ENCODE measurements at places on chromosomes 7 and 10.

GRCh38 chr10:131513445-131513844, 201.9 kb upstream of the TCERG1L start:
- no peak for DNase-seq

GRCh38 chr10:122567056-122567660, 6.6 kb downstream of the DMBT1 start:
- no peak for DNase-seq

- no peak for DNase-seq
These were observed 398.8 kb upstream of the NFE2L3 start for GRCh38 chr7:25752967-25753791.

DNA sequence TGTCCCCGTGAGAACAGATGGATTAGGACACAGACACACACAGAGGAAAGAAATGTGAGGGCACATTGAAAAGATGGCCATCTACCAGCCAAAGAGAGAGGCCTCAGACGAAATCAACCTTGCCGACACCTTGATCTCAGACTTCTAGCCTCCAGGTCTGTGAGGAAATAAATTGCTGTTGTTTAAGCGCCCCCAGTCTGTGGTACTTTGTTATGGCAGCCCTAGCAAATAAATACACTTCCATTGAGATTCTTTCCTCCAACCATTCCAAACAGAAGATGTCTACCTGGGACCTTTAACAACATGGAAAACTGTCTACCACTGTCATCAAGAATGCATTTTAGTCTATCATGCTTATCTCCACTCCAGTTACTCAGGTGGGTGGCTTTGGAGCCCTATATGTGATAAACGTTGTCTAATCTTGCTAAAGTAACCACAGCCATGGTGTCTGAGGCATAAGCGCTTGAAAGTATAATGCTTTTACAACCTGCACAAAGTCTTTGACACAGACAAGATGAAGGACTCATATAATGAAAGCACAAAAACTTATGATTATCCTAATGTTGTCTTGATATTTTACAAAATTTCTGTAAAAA, 244.3 kb downstream of the MTERF1 start:
- no peak for DNase-seq

GRCh38 chr7:132065193-132065988, 509.0 kb upstream of the PODXL start:
- DNase-seq: no peak

GRCh38 chr7:24717694-24718320, 39.5 kb downstream of the GSDME start:
- DNase-seq: no peak

GRCh38 chr7:99290980-99291607, 18.5 kb downstream of the MYH16 start:
- no peak for DNase-seq

- no peak for DNase-seq
These were observed 102.7 kb downstream of the FAM53B start for GRCh38 chr10:124641282-124642087.

DNA sequence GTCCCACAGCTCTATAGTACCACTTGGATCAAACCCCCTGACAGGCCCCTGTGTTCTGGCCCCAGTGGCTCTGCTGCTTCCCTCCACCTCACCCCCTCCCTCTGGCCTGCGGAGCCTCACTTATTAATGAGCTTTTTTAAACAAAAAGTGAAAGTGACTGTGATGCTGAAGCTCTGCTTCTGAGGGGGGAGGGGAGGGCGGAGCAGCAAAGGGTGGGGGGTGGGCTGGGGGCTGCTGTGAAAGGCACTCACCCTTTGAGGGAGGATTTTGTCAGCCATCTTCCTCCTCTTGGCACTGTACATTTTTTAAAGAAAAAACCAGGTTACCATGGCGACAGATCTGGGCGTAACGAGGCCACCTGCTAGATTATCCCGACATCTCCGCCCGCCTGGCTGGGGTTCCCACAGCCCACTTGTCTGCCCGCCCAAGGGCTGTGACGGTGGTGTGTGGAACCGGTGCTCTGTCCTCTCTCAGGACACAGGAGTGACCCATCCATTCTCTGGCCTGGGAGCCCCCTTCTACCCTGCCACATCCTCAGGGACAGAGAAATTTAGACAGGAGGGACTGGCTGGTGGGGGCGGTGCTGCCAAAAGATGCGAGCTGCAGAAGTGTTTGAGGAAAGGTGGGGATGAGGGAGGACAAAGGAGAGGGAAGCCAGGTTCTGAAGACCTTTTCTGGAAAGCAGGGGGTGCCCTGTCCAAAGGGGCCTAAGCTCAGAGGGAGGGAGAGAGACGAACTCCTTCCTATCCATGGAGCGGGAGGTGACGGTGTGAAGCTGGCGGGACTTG, 4.9 kb downstream of the SMARCD3 start:
- no peak for DNase-seq

DNA sequence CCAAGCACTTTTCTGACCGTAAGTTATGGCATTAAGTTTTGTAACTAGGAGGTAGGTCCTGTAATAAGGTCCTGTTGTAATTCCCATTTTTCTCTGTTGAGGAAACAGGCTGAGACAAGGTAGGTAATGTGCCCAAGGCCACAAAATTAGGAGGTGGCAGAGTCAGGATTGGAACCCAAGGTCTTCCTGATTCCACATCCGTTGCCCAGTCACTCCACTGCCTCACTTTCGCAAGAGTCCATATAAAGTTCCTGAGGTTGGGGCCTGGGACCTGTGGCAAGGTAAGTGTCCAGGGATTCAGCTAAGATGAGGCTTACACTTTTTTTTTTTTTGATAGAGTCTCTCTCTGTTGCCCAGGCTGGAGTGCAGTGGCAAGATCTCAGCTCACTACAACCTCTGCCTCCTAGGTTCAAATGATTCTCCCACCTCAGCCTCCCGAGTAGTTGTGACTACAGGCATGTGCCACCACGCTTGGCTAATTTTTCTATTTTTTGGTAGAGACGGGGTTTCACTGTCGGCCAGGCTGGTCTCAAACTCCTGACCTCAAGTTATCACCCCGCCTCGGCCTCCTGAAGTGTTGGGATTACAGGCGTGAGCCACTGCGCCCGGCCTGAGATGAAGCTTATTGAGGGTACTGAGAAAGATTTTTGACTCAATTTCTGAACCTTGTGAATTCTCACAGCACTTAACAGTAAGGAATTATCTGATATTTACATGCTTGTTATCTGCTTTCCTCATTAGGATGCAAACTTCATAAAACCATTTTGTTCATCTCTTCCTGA, 20.3 kb upstream of the GNA12 start:
- no peak for DNase-seq

DNA sequence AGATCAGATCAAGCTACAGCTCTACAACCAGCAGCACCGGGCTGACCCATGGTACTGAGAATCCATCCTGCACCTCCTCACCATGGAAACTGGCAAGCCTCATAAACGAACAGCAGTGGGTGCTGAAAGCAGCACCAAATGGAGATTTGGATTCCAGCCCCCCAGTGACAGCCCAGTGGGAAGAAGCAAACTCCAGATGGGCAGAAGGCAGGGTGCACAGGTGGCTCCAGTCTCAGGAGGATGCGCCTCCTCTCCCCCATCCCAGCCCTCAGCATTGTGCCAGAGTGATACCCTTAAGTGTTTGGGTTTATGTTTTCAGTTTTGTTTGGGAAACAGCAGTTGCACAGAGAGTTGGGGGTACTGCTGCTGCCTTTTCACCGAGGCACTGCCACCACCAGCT, 20.6 kb upstream of the SMO start:
- DNase-seq: no peak

GRCh38 chr10:91432175-91432574, 22.0 kb downstream of the HECTD2 start:
- no peak for DNase-seq

GRCh38 chr7:121953601-121954000, 80.6 kb downstream of the PTPRZ1 start:
- no peak for DNase-seq

GRCh38 chr10:6721964-6722615, 142.0 kb upstream of the PRKCQ start:
- DNase-seq: no peak

DNA sequence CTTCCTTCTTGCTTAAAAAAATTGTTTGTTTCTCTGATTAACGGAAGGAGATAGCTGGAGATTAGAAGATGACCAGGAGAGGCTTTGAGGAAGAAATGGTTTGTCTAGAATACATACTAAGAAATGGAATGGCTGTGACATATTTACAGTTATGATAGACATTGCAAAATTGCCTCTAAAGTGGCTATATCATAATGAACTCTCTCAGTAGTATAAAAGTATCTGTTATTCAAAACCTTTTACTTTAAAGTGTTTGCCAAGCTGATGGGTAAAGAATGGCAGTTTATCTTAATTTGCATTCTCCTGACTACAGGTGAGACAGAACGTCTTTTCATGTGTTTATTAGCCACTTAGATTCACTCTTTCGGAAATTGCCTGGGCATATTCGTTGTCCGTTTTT, 28.7 kb downstream of the LRGUK start:
- no peak for DNase-seq

DNA sequence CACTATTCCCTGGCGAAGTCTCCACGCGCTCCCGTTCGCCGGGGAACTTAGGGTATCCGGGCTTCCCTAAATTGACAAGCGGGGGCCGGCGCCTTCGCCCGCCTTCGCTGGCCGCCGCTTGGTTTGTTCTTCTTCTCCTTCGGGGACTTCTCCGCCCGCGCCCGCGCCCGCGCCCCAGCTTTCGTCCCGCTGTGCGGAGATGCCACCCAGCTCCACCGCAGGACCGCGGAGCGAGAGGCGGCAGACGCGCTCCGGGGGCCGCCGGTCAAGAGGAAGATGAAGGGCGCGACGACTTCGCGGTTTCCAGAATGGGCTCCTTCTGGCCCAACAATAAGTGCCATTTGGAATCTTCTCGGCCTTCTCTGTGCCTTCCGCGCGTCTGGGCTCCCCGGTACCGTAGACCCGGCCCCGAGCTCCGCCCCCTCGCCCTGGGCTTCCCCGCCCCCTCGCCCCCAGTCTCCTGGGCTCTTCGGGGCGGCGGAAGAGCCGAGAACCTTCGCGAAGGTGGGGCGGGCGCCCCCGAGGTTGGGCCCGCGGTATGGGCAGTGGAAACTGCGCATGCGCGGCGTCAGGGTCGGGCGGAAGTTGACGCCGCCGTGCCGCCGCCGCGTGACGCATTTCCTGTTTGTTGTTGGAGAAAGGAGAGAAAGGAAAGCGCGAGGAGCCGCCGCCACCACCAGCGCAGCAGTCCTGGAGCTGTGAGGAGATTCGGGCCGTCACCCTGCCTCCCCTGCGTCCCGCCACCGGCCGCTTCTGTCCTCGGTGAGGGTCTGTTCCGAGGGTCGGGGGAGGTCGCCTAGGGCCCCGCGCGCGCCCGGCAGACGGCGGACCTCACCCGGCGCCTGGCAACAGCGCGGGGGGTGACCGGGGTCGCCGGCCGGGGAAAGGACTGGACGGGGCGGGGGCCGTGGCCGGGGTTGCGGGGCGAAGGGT, at the start of gene DNAJB6:
Gene DNAJB6 (plus strand): TSS at position 622 of the 933 bp plus-strand sequence. CDS start 21,569 bp downstream, outside the sequence.
- DNase-seq: peak; percentile 89

DNA sequence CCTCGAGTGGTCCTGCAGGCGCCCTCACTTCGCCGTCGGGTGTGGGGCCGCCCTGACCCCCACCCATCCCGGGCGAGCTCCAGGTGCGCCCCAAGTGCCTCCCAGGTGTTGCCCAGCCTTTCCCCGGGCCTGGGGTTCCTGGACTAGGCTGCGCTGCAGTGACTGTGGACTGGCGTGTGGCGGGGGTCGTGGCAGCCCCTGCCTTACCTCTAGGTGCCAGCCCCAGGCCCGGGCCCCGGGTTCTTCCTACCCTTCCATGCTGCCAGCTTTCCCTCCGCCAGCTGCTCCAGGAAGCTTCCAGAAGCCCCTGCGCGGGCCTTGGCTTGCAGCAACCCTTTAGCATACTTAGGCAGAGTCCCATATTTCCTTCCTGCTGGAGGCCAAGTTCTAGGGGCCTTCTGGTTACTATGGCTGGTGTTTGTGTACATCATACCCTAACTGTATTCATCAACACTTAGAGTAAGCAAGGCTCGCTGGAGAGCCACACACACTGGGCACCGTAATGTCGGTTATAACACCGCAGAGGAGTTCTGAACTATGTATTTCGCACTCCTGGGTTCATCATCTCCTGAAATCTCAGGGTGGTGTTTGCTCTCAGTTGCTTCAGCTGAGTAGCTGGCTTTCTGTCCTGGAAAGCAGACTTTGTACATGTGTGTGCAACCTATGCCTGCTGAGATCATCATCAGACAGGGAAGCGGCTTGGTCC, 471 bp downstream of the MGMT start:
- no peak for DNase-seq

- DNase-seq: no peak
These were observed 674.4 kb downstream of the GRM8 start for GRCh38 chr7:126578338-126578737.

DNA sequence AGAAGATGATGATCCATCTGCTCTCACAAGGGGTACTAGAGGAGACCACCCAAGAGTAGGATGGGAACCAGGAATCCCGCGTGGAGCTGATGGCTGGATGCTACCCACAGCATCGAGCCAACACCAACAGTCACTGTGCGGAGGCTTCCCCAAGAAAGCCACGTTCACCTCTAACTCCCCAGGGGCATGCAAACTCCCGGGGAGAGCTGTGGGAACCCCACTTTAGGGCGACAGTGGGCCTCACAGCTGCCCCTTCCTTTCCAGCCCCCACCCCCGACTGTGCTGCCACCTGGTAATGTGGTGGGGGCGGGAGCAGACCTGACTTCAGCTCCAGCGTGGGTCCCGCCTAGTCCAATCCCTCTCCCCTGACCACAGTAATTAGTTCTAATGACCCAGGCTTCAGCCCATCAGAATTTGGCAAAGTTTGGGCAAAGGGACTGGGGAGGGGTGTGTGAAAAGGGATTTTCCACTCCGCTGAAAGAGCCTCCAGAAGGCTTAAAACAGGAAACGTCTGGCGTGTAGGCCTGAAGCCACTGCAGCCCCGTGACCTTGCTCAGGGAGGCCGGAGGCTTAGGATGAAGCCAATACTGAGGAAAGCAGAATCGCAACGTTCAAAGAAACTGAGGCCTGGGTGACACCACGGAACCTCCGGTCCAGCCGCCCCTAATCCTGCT, 20.3 kb downstream of the ASB13 start:
- no peak for DNase-seq

DNA sequence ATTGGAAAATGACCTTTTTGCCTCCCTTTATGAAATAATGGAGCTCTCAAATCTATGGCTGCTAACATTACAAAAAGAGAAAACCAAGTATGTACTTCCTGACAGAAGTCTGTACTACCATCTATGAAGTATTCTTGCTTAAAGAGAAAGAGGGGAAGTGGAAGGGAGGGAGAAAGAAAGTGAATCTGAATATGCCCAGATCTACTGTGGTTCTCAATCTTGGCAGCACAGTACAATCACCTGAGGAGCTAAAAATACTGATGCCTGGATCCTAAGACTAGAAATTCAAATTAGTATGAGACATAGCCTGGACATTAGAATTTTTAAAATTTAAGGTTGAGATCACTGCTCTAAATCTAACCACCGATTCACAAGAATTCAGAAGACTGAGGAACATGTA, 85.2 kb downstream of the IGF2BP3 start:
- no peak for DNase-seq

DNA sequence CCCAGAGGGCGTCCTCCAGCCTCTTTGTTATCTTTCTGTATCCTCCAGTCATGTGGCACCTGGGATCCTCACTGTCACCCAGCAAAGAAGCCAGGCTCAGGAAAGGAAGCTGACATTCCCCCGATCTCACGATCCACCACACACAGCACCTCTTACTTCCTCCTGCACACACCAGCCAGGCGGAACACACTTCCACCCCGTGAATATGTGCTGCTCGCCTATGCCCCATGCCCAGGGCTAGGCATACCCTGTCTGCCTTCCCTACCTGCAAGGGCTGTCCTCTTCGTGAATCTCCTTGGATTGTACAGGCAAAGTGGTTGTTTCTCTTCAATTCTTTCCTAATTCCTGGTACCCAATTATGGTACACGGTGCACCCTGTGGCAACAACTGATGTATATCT, 191.0 kb downstream of the TNS3 start:
- DNase-seq: no peak
